ENCODE measurements at places on chromosomes 7 and 10.

- no peak for DNase-seq
Observed at GRCh38 chr7:106807474-106807873, 57.6 kb upstream of the PIK3CG start.

- no peak for DNase-seq
Observed at GRCh38 chr10:77139252-77140160, 498.1 kb downstream of the KCNMA1 start.

DNA sequence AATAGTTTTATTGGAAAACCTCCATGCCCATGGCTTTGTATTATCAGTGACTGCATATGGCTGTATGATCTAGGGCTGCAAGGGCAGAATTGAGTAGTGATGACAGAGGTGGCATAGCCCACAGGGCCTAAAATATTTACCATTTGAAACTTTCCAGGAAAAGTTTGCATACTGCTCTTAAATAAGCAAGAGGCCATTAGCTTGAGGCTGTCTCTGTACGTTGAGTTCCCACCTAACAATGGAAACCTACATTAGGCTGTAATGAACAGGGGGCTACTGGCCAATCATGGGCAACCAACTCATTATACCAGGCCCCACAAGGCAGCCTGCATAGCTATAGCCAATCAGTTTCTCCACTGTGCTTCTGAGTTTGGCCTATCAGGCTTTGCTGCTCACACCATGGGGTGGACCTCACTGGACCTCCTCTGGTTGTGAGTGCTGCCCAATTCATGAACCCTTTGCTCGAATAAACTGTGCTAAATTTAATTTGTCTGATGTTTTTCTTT, 673 bp upstream of the ST8SIA6 start:
- DNase-seq: no peak

DNA sequence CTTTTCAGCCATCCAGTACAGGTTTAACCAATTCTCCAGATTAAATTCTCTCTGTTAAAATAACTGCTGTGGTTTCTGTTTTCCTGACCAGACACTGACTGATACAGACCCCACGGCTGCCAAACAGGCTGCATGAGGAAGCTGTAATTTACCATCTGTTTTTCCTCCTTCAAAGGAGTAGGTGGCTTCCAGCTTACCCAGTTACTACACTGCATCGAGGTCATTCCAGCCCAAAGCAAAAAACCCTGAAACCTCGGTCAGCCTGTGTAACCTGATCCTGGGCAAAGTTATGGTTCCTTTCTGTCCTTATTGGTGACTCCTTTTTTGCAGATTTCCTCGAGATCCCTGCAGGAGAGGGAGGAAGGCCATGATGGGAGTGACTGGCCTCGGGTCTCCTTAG, 27.9 kb upstream of the LOXL4 start:
- no peak for DNase-seq
